Effector memory CD4-positive, alpha-beta T cell (primary cell): ENCODE measurements at places on chromosomes 3 and 15.

GRCh38 chr3:134690226-134690625 is 39.4 kb upstream of the KY start:
- no peak for DNase-seq

DNA sequence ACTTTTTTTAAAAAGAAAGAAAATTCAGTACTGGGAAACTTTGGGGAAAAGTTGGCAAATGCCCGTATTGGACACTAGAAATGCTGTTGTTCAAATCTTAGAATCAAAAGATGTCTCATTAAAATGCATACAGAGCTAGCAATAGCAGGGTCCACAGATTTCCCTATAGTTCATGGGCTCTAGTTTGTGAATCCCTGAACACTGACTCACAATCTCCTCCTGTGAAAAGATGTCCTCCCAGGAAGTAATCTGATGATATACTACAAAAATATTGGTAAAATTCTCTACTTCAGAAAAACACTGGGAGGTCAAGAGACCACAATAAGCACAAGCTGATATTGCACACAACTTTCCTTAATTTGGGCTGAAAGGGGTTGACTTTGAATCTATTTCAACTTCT is 568.4 kb upstream of the ZNF385D start:
- no peak for DNase-seq

DNA sequence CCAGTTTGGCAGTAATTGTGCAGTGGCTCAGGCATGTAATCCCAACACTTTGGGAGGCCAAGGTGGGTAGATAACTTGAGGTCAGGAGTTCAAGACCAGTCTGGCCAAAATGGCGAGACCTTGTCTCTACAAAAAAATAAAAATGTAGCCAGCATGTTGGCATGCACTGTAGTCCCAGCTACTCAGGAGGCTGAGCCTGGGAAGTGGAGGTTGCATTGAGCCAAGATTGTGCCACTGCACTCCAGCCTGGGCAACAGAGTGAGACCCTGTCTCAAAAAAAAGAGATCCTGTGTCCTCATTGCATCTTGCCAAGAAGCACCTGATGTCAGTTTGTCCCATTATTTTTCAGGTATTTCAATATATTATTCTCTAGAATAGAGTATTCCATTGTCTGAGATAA is 61.8 kb downstream of the CRTC3 start:
- no peak for DNase-seq

DNA sequence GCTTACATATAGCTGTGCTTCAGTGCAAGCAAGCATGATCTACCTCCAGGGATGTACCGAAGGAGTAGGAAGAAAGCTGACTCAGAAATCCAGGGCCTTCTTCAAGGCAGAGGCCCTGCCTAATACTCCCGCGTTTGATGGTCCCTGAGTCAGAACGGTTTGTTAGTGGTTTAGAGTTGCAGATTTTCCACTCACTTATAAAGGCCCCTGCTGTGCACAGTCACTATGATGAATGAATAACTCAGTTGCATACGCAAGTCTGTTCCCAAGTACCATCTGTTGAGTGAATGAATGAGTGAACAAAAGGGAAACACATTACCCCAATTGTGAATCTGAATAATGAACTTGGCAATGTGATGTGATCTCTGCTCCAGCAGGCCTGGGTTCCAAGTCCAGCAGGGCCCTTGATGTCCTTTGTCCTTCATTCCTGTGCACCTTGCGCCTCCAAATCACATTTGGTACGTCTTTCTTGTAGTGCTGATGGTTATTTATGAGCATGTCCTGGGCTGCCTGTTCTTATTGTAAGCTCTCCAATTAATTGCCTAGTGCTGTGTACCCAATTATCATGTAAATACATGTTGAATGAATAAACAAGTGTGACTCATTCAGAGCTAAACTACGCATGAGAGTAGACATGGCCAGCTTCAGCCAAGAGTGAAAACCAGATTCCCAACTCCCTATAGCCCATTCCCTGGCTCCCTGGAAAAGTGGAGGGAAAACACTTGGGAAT is 85.3 kb upstream of the LIMD1 start:
- DNase-seq: no peak

GRCh38 chr3:152071924-152072323 is 196.8 kb upstream of the MBNL1 start:
- DNase-seq: no peak

DNA sequence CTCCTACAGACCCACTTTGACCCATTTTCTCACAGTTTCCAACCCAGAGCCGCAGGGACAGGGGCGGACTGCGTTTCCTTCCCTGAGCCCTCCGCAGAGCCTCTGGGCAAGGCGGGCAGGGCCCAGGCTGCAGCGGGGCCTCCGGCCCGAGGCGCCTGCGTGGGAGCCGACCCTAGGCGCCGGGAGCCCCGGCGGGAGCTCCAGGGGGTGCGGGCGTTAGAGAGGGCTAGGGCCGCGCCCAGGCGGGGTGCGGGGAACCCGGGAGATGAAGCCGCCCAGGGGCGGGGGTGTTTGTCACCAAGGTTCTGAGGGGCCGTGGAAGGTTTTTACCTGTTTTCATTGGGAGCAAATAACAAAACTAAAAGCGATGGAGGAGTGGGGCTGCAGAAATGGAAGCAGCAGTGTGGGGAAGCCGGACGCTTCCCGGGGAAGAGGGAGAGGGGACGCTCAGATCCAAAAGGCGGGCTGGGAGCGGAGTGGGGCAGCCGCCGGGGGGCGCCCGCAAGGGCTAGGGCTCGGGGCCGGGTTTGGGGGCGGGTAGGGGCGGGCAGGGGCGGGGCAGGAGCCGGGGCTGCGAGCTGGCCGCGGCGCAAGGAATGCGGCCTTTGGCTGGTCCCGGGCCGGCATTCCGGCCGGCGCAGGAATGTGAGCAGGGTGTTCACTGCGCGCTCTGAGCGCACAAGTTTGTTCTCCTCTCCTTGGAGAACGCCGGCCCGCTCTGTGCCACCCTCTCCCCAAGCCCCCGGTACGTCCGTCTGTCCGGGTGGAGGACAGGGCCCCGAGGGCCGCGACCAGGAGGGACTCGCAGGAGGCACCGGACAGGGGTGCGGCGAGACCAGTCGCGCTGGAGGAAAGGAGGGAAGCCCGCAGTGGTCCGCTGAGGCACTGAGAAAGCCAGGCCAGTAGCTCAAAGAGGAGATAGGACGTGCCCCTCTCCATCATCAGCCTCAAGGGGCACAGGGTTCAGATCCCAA is 61.1 kb downstream of the AMOTL2 start:
- no peak for DNase-seq

- DNase-seq: no peak
These were observed 14.4 kb upstream of the GOLGA8J start for GRCh38 chr15:30068326-30068725.

DNA sequence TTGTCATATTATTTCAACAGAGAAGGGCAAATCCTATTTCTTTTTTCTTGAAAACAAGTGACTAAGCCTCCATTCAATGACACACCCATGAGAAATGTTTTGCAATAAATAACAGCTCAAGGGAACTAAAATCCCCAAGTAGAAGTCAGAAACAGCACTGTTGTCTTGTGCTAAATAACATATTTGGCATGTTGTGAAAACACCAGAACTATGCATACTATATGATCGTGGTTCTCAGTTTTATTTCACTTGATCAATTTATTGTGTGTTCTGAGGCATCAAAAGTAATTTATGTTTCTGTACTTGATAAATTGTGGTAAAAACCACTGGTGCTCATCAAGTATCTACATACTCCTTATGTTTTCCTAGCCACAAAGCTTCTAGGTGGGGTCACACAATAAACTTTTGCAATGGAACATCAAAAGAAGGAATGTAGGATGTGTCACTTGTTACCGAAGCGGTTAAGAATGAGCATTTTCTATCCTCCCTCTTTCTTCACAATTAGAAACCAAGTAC is 691.7 kb upstream of the CBLB start:
- DNase-seq: no peak

- DNase-seq: no peak
These were observed 175.9 kb upstream of the PLSCR5 start for GRCh38 chr3:146781059-146781458.

DNA sequence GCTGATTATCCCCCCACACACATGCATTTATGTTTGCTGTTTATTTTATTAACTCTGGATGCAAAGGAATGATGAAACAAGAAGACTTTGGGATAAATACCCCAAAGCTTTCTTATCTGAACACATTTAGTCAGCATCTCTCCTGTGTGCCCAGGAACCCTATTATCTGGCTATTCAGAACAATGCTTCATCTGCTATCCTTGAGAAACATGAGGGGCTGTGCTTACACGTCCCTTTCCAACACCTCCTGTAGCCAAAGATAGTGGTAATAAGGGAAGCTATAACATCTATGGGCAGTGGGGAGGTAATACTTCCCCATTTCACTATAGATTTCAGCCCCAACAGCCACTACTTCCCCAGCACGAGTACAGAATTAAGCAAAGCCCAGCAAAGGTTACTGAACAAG is 94.7 kb downstream of the SSR3 start:
- no peak for DNase-seq

DNA sequence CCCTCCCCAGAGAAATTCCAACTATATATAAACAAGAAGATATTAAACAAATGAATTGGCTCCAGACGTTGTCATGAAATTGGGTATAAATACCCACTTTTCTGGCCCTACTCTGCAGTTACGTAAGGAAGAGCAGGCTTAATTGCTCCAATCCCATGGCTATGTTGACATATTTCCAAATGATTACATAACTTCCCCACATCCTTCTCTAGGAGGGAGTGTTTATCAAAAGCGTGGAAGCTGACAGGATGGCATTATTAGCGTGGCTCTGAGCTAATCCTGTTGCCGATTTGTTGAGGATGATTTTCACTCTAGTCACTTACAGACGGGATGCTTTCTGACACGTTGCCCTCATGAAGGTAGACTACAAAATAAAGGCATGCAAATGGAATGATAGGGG is 347.5 kb upstream of the TMCO5A start:
- no peak for DNase-seq

DNA sequence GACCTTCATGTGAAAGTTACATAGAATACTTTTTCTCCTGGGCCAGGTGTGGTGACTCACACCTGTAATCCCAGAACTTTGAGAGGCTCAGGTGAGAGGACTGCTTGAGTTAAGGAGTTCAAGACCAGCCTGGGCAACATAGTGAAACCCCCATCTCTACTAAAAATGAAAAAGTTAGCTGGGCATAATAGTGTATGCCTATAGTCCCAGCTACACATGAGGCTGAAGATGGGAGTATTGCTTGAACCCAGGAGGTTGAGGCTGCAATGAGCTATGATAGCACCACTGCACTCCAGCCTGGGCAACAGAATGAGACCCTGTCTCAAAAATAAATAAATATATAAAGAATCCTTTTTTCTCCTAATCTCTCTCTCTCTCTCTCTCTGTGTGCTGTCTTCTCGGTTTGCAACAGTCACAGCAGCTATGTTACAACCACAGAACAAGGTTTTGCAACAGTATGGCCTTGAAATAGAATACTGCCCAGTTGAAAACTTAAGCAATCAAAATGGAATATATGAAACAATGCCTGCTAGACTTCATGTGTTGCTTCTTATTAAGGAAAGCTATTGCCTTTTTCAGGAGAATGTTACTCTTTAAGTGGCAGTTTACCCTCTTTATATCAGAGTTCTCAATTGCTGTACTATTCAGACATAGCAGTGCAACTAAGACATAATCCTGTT is 12.3 kb upstream of the DENND4A start:
- no peak for DNase-seq

- no peak for DNase-seq
These were observed 51.0 kb upstream of the ATP13A3 start for GRCh38 chr3:194537732-194538247.
